ENCODE measurements at places on chromosomes 16 and 17.
A peak's percentile ranks its signal among the peaks of the same experiment; 100 is the strongest.

DNA sequence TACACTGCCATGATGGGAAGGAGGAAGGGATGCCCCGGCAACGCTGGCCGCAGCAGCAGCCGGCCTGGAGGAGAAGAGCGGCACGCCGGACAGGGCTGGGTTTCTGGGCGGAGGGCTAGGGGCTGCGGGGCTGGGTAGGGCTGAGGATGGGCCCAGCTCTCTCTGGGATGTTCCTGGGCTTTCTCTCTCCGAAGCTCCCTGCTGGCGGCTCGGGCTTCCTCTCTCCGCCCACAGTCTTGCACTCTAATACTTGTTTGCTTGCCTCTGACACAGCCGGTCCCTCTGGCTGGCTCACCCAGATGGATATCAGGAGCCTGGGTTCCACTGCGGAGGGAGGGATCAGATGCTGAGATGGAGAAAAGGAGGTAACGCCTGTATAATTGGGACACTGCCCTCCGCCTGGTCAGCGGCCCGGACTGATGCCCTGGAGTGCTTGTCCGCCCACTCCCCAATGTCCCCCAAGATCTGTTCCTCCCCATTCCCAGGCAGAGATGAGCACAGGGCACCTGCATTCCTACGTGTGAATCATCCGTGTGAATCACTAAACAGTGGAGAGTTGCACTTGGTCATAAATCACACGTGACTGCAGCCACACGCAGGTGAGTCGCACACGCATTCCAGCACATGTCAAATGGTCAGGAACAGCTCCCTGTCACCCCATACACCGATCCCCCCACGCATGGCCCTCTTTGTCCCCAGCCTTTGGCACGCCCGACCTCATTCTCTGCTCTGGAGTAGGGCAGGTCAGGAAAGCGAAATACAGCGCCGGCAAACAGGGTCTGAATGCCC, at the start of gene ALOXE3:
Gene ALOXE3, minus strand, starts transcription at position 535 of the 789 bp plus-strand sequence. Its CDS starts 524 bp downstream, at position 11.
- no peak for DNase-seq

DNA sequence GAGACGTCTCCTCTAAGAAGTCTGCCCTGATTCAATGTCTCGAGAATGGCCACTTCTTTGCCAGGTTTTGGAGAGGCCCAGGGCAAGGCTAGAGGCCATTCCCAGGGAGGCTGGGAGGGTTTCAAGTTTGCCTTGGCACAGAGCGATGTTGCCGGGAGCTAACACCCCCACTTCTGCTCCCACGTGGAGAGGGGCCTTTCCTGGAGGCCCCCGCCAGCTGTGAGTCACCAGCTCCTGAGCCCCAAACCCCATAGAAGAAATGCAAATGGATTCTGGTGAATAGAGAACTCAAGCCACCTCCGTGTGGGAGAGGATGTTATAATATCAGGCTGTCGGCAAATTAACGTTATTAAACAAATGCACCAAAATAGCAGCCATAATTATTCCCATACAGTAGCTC, 62.2 kb downstream of the CACNG5 start:
- DNase-seq, result no peak

GRCh38 chr16:31022544-31023251, 10.7 kb upstream of the STX4 start:
- DNase-seq, result no peak

DNA sequence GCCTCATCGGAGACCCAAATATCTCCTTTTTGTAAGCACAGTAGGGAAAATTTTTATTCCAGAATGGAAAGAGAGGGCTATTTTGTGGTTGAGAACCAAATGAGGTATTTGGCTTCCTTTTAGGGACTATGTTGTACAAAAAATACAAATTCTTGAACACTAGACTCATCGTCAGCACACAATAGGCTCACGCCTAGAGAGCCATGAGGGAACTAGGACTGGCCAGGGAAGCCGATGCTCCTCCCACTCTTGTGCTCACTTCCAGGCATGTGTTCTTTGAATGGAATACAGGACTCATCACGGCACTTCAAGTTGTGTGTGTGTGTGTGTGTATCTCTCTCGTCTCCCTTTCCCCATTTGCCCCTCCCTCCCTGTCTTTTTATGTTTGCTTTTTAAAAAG, 17.8 kb upstream of the BLMH start:
- no peak for DNase-seq

- no peak for DNase-seq
These were observed at the start of gene STX1B for GRCh38 chr16:31010585-31011325. Gene STX1B (minus strand): TSS chr16:31010638. CDS start chr16:31010396, 242 bp downstream.

- no peak for DNase-seq
These were observed 147.8 kb downstream of the MSI2 start for GRCh38 chr17:57404073-57404472.

DNA sequence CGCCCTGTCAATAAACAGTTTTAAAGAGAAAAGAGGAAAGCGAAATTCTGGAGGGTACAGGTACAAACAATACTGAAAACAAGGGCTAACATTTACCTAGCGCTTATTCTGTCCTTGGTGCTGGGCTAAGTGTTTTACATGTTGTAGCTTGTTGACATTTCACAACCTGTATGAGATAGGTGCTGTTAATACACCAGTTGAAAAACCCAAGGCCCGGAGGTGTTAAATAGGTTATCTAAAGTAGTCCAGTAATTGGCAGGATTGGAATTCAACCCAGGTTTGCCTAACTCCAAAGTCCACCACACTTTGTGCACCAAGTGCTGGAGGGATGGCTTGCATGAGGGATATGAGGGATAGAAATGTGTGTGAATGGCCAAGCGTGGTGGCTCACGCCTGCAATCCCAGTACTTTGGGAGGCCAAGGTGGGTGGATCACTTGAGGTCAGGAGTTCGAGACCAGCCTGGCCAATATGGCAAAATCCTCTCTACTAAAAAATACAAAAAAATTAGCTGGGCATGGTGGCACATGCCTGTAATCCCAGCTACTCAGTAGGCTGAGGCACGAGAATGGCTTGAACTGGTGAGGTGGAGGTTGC, 2.9 kb downstream of the ATP6V0D1 start:
- DNase-seq, result no peak

- no peak for DNase-seq
These were observed 11.1 kb downstream of the NACA2 start for GRCh38 chr17:61579961-61580360.

GRCh38 chr17:58309918-58310259, 18.7 kb downstream of the TSPOAP1 start:
- DNase-seq, result no peak

DNA sequence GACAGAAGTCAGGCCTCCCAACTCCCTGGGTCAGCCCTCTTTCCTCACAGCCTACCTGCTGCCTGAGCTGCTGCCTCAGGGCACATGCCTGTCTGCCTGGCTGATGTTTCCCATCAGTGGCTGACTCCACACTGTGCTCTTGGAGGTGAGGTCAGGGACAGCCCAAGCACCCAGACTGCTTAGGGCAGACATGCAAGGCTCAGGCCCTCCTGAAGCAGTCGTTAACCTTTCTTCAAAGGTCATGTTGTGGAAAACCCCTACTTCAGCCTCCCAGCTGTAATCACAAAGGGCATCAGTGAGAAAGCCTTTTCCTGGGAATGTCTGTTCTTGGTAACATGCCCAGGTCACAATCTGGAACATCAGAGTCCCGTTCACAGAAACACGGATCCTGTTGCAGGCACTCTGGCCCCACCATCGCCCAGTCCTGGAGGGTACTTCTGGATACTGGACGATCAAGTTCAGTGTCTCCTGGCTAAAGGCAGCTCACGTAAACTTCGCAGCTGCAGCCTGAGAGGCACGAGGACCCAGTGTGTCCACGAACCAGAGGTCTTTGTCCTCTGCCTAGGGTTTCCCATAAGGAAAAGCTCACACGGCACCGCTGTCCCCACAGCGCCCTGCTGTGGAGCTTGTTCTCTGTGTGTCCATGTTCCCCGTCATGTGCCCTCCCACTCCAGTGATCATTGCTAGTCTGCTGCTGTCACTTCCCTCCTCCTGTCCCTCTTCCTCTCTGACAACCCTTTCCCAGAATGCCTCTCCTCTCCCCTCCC, 54.9 kb downstream of the GNAO1 start:
- peak; percentile 32 for DNase-seq

DNA sequence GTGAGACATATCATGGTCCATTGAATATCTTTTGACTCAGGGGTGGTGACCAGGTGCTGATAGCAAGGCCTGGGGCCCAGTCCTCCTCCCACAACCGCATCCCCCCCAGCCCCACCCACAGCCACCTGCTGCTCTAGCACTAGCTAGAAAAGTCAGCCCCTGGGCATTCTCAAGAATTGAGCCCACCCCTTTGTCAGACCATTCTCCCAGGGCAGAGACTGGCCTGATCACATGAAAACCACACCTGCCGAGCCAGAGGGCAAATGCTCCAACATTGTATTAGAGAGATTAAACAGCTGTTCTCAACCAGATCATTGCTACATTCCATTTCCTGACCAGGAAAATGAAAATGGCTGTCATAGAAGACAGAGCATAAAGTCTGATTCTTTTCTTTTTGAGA, 62.4 kb downstream of the RAB11FIP4 start:
- DNase-seq, result no peak

DNA sequence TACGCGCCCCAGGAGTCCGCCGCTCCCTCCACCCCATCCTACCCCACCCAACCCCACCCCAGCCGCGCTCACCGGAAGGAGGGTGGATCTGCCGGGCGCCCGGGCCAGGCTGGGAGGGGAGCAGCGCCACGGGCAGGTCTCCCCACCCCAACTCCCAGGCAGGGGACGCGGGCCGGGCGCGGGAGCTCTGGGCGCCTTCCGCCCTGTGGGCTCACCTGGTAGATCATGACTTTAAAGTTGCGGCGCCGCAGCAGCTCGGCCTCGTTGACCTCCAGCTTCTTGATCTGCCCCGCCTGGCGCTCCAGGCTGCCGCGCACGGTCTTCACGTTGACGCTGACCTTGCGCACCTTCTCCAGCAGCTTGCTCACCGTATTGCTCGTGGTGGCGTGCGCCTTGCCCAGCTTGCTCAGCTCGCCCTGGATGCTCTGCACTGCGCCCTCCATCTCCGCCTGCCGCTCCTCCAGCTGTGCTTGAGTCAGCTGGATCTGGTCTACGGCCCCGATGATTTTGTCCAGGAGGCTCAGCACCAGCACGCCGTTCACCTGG, 571 bp downstream of the CAVIN1 start:
- DNase-seq, result no peak

DNA sequence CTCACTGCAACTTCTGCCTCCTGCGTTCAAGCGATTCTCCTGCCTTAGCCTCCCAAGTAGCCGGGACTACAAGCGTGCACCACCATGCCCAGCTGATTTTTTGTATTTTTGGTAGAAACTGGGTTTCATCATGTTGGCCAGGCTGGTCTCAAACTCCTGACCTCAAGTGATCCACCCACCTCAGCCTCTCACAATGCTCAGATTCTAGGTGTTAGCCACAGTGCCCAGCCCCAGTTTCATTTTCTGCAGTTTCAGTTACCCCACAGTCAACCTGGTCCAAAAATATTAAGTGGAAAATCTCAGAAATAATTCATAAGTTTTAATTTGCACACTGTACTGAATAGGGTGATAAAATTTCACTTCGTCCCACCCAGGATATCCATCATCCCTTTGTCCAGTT, 28.7 kb downstream of the KNOP1 start:
- DNase-seq, result no peak

DNA sequence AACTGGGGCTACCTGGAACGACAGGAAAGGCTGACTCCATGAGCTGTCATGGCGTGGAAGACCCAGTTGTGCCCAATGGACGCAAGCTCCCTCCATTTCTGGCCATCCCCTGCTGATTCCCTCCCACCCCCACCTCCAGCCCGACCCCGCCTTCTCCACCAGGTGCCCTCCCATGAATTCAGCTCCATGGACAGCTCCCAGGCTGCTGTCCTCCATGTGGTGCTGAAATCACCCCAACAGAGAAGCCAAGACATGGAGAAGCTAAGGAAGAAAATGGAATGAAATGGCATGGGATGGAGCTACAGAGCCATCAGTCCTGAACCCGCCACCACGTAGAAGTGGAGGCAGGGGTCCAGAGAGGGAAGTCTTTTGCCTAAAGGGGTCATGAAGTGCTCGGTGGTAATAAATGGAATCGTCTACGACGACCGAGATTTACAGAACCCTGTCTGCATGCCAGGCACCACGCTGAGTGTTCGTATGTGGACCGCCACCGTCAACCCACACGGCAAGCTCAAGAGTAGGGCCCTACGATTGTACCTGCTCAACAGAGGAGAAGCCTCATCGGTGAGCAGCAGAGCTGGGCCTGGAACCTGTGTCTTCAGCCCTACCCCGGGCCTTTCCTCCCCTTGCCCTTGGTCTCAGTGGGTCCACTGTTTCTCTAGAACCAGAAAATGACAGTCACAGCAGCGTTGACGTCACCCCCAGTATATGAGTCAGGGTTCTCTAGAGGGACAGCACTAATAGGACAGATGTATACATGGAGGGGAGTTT, 9.3 kb upstream of the ZC3H18 start:
- no peak for DNase-seq

DNA sequence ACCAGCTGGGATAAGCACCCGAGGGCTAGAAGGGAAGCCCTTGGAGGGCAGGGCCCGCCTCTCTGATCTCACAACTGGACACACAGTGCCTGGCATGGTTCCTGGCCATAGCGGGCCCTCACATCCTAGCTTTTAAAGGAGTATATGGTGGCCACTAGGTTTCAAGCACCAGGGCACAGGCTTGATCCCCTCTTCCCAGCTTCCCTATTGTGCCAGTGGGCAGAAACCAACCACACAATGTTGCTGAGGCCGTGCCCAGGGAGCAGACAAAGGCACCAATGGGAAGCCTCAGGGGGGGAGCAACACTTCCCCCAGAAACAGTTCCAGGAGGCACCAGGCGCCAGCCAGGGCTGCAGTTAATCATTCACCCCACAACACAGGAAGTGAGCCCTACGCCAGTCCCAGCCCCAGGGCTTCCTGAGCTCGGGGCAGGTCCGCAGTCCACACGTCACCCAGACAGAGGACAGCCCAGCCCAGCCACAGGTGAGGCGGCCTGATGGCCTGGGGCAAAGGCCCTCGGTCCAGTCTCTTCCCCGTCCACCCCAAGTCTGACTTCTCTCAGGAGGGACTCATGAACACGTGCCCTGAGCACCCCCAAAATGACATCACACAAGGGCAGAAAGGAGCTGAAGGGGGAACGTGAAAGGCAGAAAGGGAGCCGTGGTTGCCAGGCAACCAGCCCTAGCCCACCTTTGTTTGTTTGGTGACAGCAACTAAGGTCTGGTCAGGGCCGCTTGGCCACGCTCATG, 12.8 kb downstream of the SMIM5 start:
- no peak for DNase-seq

- DNase-seq, result no peak
These were observed 923 bp downstream of the TLCD3B start for GRCh38 chr16:30030011-30030685.

GRCh38 chr17:69477204-69477902, 62.9 kb downstream of the MAP2K6 start:
- no peak for DNase-seq

- peak; percentile 15 for DNase-seq
These were observed 147.0 kb upstream of the RBFOX1 start for GRCh38 chr16:7185689-7186088.
